Colonic mucosa (tissue), 4 donors: ENCODE measurements at places on chromosomes 4 and X. TPM values are rescaled to one million over a fixed set of nuclear protein-coding genes. Genes with fewer than 3 reads are reported as not detected.

- no peak overlapping the region for H3K4me3 ChIP-seq
- no peaks in the 10 kb centered on the region for H3K4me1 ChIP-seq
- H3K36me3 ChIP-seq, result no peaks in the 10 kb centered on the region
- DNase-seq, result no peak
- H3K27ac ChIP-seq, result no peak overlapping the region
- H3K27me3 ChIP-seq, result no peaks in the 10 kb centered on the region
Measured at GRCh38 chr4:78296261-78296660, 239.1 kb downstream of the FRAS1 start.

- H3K27me3 ChIP-seq, result no peaks in the 10 kb centered on the region
- no peaks in the 10 kb centered on the region for H3K36me3 ChIP-seq
- no peak for DNase-seq
- no peak overlapping the region for H3K4me3 ChIP-seq
- no peak overlapping the region for H3K27ac ChIP-seq
- H3K4me1 ChIP-seq, result no peaks in the 10 kb centered on the region
Measured at GRCh38 chr4:137360761-137361160, 171.5 kb downstream of the PCDH18 start.

DNA sequence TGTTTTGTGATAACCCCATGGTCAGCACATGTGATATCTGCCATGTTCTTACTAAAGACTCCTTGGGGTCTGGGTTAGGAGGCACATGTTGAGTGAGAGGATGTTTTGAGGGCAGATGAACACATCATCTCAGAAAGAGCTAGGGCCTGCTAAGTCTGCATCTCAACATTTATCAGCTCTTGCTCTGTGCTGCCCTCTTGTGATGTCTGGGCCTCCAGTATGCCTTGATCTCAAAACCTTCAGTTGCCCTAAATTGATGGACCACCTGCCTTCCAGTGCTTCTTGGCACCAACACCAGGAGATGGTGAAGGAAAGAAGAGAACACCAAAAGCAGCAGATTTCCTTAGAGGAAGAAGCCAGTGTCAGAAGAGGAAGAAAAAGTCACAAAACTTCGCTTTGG, 22.5 kb downstream of the MID1 start:
- peak; percentile 29 for DNase-seq
- no peak overlapping the region for H3K4me3 ChIP-seq
- no peak overlapping the region for H3K27ac ChIP-seq

GRCh38 chrX:17024886-17025285, 78.4 kb downstream of the REPS2 start:
- peaks cover 4% of the 10 kb centered on the region for H3K4me1 ChIP-seq
- peak; percentile 50 for DNase-seq
- no peak overlapping the region for H3K4me3 ChIP-seq
- peak overlapping the region; percentile 16 for H3K27ac ChIP-seq
- H3K27me3 ChIP-seq, result no peaks in the 10 kb centered on the region

- H3K27ac ChIP-seq, result peak overlapping the region; percentile 53
- H3K27me3 ChIP-seq, result no peaks in the 10 kb centered on the region
- H3K36me3 ChIP-seq, result no peaks in the 10 kb centered on the region
- no peaks in the 10 kb centered on the region for H3K4me1 ChIP-seq
- peak; percentile 85 for DNase-seq
- H3K4me3 ChIP-seq, result peak overlapping the region; percentile 21
Measured at GRCh38 chrX:18886344-18887161, 97.4 kb downstream of the PHKA2 start.

DNA sequence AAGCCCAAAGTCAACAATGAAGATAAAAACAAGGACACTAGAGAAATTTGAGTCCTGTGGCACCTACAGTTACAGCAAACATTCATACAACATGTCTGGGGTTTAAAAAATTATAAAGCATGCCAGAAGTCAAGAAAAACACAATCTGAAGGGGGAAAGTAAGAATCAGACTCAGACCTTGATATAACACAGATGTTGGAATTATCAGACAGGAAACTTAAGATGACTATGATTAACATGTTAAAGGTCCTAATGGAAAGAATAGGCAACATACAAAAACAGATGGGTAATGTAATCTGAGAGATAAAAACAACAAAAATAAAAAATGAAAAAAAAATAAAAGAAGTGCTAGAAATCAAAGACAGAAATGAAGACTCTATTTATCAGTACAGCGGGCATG, 446.5 kb downstream of the SPRY1 start:
- H3K4me3 ChIP-seq, result no peak overlapping the region
- no peaks in the 10 kb centered on the region for H3K36me3 ChIP-seq
- DNase-seq, result no peak
- H3K27me3 ChIP-seq, result no peaks in the 10 kb centered on the region
- H3K27ac ChIP-seq, result no peak overlapping the region
- H3K4me1 ChIP-seq, result no peaks in the 10 kb centered on the region

DNA sequence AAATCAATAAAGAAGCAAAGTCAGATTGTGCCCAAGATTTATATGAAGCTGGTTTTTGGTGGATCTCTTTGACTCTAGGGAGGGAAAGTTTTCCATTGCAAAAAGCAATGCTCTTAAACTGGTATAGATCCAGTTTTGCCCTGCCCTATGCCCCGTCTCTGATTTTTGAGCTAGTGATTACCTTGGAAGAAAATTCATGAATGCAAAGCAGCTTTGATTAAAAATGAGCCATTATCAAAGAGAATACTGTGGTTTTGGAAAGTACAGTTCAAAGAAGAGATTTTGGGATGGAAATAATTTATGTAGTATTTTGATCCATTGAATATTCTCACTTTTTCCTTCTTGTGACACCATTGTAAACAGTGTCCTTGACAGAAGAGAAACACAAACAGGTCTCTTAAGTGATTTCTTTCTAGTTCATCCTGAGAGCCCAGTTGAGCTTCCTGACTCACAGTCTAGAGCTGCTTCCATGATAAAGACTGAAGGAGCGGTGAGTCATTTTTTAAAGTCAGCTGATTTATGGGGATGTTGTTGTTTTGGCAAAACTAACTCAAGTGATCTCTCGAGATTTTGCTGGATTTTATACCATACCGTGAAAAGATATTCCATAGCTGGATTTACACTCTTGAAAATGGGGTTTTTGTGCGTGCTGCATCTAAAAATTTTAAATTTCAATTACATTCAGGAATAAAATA, 76.7 kb downstream of the AFF1 start:
- peak; percentile 45 for DNase-seq
- no peak overlapping the region for H3K4me3 ChIP-seq
- no peaks in the 10 kb centered on the region for H3K27me3 ChIP-seq
- H3K36me3 ChIP-seq, result no peaks in the 10 kb centered on the region
- peak overlapping the region; percentile 70 for H3K27ac ChIP-seq

DNA sequence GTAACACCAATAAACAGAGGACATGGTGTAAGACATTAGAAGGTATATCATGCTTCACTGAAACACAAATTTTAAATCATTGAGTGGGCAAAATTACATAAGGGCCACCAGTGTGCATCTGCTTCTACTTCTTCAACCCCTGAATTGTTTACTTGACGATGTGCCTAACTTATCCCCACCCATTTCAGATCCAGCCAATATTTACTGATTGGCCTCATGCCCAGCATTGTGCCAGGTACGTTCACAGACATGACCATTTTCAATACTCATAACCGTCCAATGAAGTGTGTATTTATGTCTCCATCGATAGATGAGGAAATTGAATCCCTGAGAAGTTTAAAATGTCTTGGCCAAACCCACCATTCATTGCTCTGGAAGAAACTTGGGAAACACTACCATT, 208.3 kb upstream of the MID1 start:
- no peaks in the 10 kb centered on the region for H3K27me3 ChIP-seq
- no peaks in the 10 kb centered on the region for H3K36me3 ChIP-seq
- H3K4me1 ChIP-seq, result no peaks in the 10 kb centered on the region
- peak; percentile 36 for DNase-seq

- H3K4me3 ChIP-seq, result no peak overlapping the region
- H3K27me3 ChIP-seq, result no peaks in the 10 kb centered on the region
- H3K36me3 ChIP-seq, result no peaks in the 10 kb centered on the region
Measured at GRCh38 chrX:152926279-152926678, 28.4 kb downstream of the ZNF185 start.

- no peaks in the 10 kb centered on the region for H3K27me3 ChIP-seq
- H3K4me1 ChIP-seq, result no peaks in the 10 kb centered on the region
- no peak for DNase-seq
- no peak overlapping the region for H3K27ac ChIP-seq
- H3K36me3 ChIP-seq, result no peaks in the 10 kb centered on the region
- H3K4me3 ChIP-seq, result no peak overlapping the region
Measured at GRCh38 chr4:174422893-174423256, 99.4 kb downstream of the HPGD start.

GRCh38 chrX:134528960-134529359, 69.0 kb downstream of the HPRT1 start:
- H3K27me3 ChIP-seq, result no peaks in the 10 kb centered on the region
- H3K36me3 ChIP-seq, result no peaks in the 10 kb centered on the region
- no peak overlapping the region for H3K27ac ChIP-seq
- no peaks in the 10 kb centered on the region for H3K4me1 ChIP-seq
- no peak for DNase-seq

DNA sequence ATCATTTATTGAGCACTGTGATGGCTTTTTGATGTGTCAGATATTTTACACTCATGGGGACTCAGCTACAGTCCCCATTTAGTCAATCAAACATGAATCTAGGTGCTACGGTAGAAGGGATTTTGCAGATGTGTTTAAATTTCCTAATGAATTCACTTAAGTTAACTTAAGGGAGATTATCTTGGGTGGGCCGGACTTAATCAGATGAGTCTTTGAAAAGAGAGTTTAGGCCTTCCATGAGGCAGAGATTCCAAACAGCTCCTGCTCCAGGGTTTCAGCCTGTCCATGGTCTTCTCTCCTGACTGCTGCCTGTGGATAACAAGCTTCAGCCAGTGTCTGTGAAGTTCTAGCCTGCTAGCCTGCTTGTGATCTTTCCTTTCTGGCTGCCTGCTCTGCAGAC, 202.4 kb downstream of the IDS start:
- H3K4me3 ChIP-seq, result no peak overlapping the region
- H3K4me1 ChIP-seq, result no peaks in the 10 kb centered on the region
- no peaks in the 10 kb centered on the region for H3K36me3 ChIP-seq
- no peak for DNase-seq
- no peaks in the 10 kb centered on the region for H3K27me3 ChIP-seq

- H3K4me1 ChIP-seq, result no peaks in the 10 kb centered on the region
- no peak overlapping the region for H3K27ac ChIP-seq
- no peak overlapping the region for H3K4me3 ChIP-seq
- no peak for DNase-seq
- H3K27me3 ChIP-seq, result no peaks in the 10 kb centered on the region
Measured at GRCh38 chr4:148300877-148301276, 141.3 kb downstream of the NR3C2 start.

DNA sequence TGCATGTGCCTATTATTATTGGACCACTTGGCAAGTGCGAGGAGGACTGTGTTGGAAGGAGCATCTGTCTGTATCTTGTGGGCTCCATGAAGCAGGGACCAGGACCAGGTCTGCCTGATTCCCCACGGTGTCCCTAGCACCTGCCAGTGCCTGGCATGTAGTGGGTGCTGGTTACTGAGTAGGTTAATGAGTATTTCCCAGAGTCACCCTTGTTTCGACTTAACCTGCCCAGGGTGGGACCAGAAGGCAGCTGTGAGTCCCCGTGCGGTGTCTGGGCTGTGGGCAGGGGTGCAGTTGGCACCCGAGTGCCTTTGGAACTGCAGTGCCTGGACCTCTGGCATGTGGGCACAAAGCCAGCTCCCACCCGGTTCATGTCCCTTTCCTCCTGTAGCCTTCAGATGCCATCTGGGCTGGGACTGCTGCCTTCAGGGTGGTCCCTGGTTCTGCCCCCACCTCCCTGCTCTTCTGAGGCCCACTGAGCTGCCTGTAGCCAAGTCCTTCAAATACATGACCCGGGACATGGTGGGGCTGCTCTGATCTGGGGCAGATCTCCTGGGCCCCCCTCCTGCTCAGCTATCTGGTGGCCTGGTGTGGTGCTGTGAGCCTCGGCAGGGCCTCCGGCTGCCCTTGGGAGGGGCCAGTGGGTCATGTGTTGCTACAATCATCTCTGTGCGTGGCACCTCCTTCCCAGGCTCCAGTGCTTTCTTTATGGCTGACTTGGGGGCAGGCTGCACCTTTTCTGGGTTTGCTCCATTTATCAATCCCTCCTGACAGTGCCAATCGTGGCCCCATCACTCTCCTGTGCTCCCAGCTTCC, 53.0 kb upstream of the SORCS2 start:
- H3K36me3 ChIP-seq, result no peaks in the 10 kb centered on the region
- no peak overlapping the region for H3K27ac ChIP-seq
- no peaks in the 10 kb centered on the region for H3K27me3 ChIP-seq
- H3K4me3 ChIP-seq, result no peak overlapping the region
- no peaks in the 10 kb centered on the region for H3K4me1 ChIP-seq

- H3K4me1 ChIP-seq, result no peaks in the 10 kb centered on the region
- DNase-seq, result no peak
- H3K4me3 ChIP-seq, result no peak overlapping the region
- no peaks in the 10 kb centered on the region for H3K36me3 ChIP-seq
- H3K27me3 ChIP-seq, result no peaks in the 10 kb centered on the region
Measured at GRCh38 chr4:185165605-185166063, 22.6 kb downstream of the SLC25A4 start.

DNA sequence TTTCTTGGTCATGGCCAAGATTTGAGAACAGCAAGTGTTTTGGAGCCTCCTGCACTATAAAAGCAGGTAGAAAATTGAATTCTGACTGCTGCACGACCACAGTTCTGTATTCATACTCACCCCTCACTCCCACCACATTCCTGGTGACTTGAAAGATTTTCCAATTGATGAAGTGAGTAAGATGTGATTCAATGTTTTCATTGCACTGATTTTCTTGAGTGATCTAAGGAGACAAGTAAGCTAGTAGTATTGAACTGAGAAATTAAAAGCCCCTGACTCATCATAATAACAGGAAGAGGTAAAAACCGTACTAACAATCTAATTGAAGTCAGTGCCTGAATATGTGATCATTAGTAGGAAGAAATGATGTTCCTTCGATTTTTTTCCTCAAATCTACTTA, 6.1 kb upstream of the SEC24D start:
- H3K36me3 ChIP-seq, result no peaks in the 10 kb centered on the region
- no peak for DNase-seq

- no peak overlapping the region for H3K27ac ChIP-seq
- DNase-seq, result no peak
- no peak overlapping the region for H3K4me3 ChIP-seq
- no peaks in the 10 kb centered on the region for H3K36me3 ChIP-seq
- no peaks in the 10 kb centered on the region for H3K27me3 ChIP-seq
Measured at GRCh38 chr4:40858962-40859361, 109.2 kb downstream of the NSUN7 start.

- no peak for DNase-seq
- H3K36me3 ChIP-seq, result no peaks in the 10 kb centered on the region
- H3K4me3 ChIP-seq, result no peak overlapping the region
- H3K27me3 ChIP-seq, result no peaks in the 10 kb centered on the region
- H3K4me1 ChIP-seq, result no peaks in the 10 kb centered on the region
- peak overlapping the region; percentile 64 for H3K27ac ChIP-seq
Measured at GRCh38 chrX:55143621-55144020, 54.8 kb downstream of the PAGE2 start.

- H3K4me3 ChIP-seq, result no peak overlapping the region
- H3K27me3 ChIP-seq, result no peaks in the 10 kb centered on the region
- H3K4me1 ChIP-seq, result no peaks in the 10 kb centered on the region
- no peak overlapping the region for H3K27ac ChIP-seq
- no peak for DNase-seq
Measured at GRCh38 chrX:10482708-10483107, 137.7 kb downstream of the MID1 start.

The YTHDC1 gene
- total RNA-seq, result 62.2 TPM

The TBX22 gene
- total RNA-seq, result not detected

The NWD2 gene
- total RNA-seq, result 0.22 TPM

The CXCL8 gene
- 0.89 TPM for total RNA-seq

The ARMCX4 gene
- total RNA-seq, result 6.3 TPM

The GAGE12E gene
- not detected for total RNA-seq

The F11 gene
- 0.48 TPM for total RNA-seq

The PHEX gene
- 0.56 TPM for total RNA-seq

The S100P gene
- 137 TPM for total RNA-seq

The NSG1 gene
- total RNA-seq, result 5.9 TPM

The PNMA6F gene
- total RNA-seq, result not detected

The GPRASP1 gene
- total RNA-seq, result 2.5 TPM
